Stimulated activated CD8-positive, alpha-beta memory T cell treated with anti-CD3 and anti-CD28 coated beads, Interleukin-12 subunit alpha, Interleukin-12 subunit beta, amount 100 ng/mL, for 1 hour (primary cell): ENCODE measurements at places on chromosomes 3 and 15.

GRCh38 chr3:141434255-141434654 lies 52.6 kb upstream of the RASA2 start:
- DNase-seq: no peak

DNA sequence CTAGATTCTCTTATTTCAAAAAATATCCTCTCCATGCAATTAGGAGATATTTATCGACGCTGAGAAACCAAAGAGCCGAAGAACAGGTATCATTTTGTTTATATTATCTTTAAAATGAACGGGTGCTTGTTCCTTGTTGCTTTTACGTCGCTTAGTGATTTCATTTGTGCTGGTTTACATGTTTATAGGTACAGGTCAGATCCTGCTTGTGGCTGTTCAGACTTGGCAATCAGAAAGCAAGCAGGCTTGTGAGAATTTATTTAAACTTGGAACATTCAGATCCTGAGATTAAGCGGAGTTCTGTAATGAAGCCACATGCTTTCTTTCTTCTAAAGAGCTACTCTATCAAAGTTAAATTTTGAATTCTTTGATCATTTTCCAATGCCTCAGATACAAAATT lies 43.0 kb upstream of the ATP2C1 start:
- DNase-seq: no peak

GRCh38 chr3:142097099-142097843 lies 52.1 kb downstream of the TFDP2 start:
- no peak for DNase-seq

- DNase-seq: no peak
Observed at GRCh38 chr3:56909349-56909748, 107.6 kb upstream of the ARHGEF3 start.

- DNase-seq: no peak
Observed at GRCh38 chr15:28904541-28905315, 19.0 kb downstream of the APBA2 start.

DNA sequence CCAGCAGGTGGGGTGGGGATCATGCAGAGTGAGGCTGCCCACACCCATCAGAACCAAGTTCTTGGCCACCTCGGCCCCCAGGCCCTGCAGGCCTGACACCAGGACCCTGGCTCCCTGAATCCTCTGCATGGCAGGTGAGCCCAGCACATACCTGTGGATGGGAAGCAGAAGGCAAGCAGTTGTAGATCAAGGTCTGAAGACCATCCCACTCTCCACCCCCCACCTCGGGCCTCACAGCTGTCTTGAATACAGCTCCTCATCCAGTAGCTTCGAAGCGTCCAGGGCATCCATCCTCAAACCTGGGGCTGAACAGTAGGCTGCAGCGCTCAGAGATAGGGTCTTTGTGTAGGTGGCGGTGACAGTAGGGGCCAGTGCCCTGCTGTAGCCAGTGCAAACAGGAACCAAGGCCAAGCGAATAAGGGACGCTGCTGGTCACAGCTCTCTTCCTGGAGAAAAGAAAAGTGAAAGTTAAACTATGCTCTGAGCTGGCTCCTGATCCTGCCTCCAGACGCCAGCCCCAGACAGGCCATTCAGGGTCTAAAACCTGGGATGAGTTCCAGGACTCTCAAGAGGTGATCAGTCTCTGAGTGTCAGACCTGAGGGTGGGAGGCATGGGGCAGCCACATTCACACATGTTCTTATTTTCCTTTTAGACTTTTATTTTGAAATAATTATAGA lies at the start of gene UBA7:
UBA7 (minus strand) TSS at position 457 of the 678 bp plus-strand sequence; CDS start at position 291, 166 bp downstream.
- DNase-seq: no peak

DNA sequence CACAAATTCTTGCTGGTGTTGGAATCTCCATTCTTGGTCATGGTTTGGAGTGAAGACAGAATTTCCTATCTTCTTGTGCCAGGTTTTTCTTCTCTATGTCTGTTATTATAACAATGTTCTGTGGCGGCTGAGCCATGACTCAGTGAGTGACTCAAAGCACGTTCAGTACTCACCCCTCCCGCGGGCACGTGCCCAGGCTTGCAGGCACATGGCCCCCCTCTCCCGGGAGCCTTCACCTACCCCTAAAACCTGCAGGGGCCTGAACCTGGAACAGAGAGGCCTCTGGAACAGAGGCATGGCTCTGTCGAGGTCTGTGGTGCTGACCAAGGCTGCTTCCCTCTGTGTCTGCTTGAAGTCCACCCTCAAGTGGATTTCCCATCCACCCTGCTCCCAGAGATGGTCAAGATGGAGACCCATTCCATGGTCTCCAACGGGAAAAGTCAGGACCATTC lies 27.6 kb downstream of the PLXNB1 start:
- no peak for DNase-seq

DNA sequence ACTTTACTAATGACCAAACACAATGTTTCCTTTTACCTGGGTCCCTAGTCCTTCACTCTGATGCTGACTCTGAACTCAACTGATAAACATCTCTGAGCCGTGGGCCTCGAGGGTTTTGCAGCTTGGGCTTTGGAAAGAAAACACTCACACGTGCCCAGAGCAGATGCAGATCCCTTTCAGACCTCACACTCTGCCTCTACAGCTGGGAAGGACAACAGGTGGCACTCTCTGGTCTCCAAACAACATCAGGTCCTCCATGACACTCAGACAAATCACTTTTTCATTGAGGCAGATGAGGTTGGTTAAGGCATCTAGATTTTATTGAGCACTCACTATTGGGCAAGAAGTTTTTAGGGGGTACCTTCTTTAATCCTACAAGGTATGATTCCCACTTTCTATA lies 64.7 kb upstream of the NTRK3 start:
- no peak for DNase-seq

- no peak for DNase-seq
Observed at GRCh38 chr3:126127452-126127851, 43.5 kb upstream of the SLC41A3 start.

GRCh38 chr3:49341996-49342395 lies 2.1 kb upstream of the USP4 start:
- DNase-seq: no peak

DNA sequence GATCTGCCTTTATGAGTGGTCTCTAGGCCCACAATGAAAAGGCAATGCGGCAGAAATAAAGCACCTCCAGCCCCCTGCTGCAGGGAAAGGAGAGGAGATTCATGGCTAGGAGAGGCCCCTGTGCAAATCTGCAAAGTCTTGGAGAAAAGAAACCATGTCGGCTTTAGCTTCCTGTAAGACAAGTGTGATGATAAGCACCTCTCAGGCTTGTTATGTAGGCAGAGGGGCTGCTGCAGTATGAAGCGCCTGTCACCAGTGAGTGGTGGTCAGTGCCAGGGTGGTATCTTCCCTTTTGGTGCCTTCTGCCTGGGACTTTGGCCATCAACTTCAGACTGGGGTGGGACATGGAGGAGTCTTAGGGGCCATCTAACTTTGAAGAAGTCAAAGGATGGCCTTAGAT lies 59.2 kb upstream of the ARHGEF3 start:
- DNase-seq: no peak

DNA sequence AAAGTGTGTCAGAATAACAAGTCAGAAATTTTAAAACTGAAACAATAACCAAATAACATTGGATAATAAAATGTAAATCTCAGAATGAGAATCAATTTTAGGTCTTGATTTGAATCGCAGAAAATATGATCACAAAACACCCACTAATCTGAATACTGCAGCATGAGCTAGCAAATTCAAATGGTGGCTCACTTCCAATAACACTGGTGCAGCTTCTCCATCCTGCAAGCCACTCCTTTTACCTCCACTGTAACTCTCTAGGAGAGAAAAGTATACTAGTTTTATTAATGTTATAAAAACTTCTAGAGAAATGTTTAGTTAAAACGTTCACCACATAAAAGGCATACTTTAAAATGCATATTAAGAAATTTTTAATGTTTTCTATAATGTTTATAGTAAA lies 30.4 kb downstream of the UBE3A start:
- no peak for DNase-seq

GRCh38 chr15:50251638-50252182 lies 13.8 kb downstream of the HDC start:
- DNase-seq: no peak

DNA sequence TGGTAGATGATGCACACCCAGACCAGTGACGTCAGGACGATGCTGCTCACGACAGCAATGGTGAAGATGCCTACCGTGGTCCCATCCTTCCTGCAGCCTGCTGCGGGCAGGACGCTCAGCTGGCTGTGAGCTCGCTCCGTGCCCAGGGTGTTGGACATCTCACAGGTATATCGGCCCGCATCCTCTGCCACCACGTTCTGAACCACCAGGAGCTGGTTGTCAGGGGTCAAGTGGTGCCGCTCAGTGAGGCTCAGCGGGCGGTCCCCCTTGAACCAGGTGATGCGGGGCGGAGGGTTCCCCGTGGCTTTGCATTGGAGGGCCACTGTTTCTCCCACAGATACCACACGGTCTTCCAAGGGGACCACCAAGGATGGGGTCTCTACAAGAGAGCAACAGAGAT lies 117.8 kb downstream of the LRIG1 start:
- no peak for DNase-seq

- DNase-seq: no peak
Observed at GRCh38 chr15:97082830-97083229, 752.3 kb downstream of the NR2F2 start.
